ENCODE measurements at places on chromosomes 6 and 20.

GRCh38 chr6:13635948-13636658 is 21.0 kb downstream of the NOL7 start:
- DNase-seq = no peak

DNA sequence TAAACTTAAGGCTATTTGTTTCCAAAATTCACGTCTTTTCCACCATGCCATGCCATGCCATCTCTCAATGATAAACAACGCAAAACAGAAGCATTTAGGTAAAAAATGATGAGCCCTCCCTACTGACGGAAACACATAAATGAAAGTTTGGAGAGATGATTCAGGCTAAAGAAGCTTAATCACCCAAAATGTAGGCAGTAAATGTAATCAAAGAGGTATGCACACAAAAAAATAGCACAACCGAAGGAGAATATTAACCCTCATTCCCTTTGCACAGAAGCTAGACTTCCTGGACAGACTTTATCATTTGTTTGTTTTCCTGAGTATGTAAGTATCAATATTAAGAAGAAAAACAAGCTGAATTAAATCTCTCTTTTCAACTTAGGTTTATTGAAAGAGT is 28.8 kb downstream of the DCDC2 start:
- DNase-seq = no peak

DNA sequence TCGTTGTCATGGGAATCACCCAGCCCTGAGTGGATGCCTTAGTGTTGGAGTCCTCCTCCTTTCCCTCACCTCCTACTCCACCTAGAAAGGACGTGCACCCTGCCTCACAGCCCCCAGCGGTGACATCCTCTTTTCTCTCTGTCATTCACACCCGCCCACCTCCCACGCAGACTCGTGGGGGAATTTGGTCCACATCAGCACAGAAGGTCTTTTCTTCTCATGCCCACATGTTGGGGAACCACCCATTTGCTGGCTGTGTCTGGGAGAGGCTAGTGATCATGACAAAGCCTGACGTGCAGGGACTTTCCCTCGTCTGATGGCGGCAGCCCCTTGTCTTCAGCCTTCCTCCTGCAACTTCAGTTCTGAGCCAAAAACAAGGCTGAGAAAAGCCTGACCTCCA is 96.0 kb upstream of the CNKSR3 start:
- DNase-seq = no peak

- no peak for DNase-seq
Measured at GRCh38 chr6:124999105-124999764, 37.0 kb downstream of the RNF217 start.

- no peak for DNase-seq
Measured at GRCh38 chr6:8157839-8158238, 55.5 kb upstream of the EEF1E1 start.

DNA sequence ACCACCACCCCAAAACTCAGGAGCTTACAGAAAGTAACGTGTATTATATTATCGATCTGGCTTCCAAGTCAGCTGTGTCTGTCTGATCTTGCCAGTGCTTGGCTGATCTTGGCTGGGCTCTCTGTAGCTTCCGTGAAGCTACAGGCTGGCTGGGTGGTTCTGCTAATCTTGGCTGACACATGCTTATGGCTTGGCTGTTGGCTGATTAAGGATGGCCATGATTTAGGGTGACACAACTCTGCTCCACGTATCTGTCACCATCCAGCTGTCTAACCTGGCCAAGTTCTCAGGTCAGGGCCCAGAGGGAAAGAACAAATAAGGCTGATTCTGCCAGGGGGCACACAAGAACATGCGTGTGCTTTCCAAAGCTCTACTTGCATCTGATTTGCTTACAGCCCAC is 64.7 kb upstream of the PRL start:
- no peak for DNase-seq

- DNase-seq = no peak
Measured at GRCh38 chr6:14619419-14619781, 501.8 kb downstream of the CD83 start.

DNA sequence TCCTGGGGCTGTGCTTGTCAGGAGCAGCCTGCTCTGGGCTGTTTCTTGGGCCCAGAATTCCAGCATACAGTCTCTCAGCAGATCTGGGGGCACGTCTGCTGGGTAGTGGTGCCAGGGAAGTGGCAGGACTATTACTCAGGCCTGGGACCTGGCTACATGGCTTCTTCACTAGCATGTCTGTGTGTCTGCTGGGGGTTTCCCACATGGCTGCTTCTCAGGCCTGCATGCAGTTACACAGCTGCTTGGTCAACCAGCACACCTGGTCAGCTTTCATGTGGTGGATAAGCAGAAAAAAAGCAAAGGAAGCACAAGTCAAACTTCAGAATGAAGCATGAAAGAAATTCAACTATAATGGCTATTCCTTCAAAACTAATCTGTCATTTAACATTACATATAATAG is 316.2 kb upstream of the NOX3 start:
- DNase-seq = no peak

DNA sequence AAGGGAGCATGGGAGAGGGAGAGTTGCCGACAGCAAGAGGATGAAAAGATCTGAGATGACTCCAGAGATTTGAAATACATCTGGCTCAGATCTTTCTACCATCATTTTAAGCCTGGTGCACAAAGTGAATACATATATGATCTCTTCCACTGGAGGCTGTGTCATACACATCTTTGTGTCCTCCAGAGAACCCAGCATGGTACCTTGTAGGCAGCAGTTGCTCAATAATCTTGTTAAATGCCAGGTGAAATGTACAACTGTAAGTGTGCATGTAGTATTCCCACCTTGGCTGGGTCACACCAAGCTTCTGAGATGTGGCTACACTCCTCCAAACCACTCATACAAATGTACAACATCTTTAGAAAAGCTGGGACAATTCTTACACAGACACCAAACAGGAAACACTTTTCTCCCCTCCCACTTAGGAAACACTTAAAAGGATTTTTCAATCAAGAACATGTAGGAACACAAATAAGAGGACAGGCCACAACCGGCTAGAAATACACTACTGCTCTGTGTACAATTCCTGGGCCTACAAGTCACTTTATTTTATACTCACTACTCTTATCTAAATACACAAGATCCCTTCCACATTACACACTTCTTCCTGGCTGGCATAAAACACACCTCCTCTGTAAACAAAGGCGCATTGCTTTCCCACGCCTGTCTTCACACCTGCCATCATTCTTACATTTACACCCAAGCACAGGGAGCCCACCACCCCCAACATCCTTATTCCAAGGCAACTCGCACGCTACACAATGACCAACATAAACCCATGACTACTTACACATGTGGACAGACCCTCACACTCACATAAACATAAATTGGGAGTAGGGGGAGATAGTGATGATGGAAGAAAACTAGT is 3.8 kb upstream of the IER3 start:
- no peak for DNase-seq

GRCh38 chr6:167119670-167120582 is 3.0 kb upstream of the CCR6 start:
- no peak for DNase-seq

GRCh38 chr20:8777911-8778310 is 291.0 kb upstream of the PLCB4 start:
- DNase-seq = no peak

GRCh38 chr6:137089305-137089704 is 44.5 kb upstream of the IL20RA start:
- DNase-seq = no peak

- DNase-seq = no peak
Measured at GRCh38 chr20:44288252-44288651, 22.8 kb downstream of the FITM2 start.

DNA sequence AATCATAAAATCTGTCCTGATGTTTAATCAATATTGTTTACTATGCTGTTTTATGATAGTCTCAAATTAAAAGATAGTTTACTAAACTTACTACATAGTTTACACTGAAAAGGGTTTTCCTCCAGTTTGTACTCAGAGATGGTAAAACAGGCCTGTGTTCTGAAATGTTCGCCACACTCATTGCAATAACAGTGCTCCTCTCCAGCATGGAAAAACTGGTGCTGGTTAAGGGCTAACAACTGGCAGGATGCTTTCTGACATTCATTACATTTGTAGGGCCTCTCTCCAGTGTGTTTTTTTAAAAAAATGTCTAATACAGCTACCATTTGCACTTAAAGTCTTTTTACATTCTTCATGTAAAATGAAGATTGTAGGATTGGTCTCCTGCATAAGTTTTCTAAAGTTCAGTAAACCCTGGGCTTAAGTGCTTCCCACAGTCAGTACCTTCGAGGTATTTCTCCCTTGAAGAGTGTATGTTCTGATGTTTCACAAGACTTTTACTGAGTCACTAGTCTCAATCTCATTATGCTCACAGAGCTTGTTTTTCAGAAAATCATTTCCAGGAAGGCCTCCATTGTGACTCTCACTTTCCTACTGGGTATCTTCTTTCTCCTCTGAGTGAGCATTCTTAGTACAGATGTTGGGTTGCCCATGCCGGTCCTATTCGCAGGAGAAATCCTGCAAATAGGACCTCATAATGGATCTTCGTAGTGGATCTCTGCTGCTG is 8.7 kb upstream of the ZSCAN12 start:
- DNase-seq = no peak

DNA sequence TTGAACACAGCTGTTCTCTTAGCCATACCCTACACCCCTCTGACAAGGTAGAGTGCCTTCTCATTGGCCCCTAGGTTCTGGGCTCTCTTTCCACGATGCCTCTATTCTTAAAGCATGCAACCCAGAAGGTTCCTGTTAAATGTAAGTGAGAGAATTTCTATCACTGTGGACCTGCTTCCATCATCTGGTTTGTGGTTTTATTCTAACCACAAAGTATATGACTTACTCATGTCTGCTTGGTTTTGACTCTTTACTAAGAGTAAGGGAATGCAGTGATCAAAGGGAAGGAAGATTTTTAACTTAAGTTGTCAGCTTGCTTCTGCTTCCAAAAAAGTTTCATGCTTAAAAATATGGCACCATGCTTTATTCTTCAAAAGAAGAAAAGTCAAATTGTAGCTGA is 80.2 kb downstream of the ANKEF1 start:
- no peak for DNase-seq

DNA sequence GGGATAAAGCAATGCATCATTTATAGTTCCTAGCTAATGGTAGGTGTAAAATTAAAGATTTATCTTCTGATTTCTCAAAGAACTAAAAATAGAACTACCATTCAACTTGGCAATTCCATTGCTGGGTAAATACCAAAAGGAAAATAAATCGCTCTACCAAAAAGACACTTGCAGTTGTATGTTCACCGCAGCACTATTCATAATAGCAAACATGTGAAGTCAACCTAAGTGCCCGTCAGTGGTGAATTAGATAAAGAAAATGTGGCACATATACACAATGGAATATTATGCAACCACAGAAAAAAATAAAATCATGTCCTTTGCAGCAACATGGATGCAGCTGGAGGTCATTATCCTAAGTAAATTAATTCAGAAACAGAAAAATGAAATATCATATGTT is 279.8 kb upstream of the PRND start:
- DNase-seq = no peak

- DNase-seq = no peak
Measured at GRCh38 chr6:44074813-44075646, 52.2 kb downstream of the MRPL14 start.

- no peak for DNase-seq
Measured at GRCh38 chr20:12528104-12528503, 480.7 kb upstream of the SPTLC3 start.

- no peak for DNase-seq
Measured at GRCh38 chr6:165098165-165098564, 211.2 kb downstream of the C6orf118 start.

DNA sequence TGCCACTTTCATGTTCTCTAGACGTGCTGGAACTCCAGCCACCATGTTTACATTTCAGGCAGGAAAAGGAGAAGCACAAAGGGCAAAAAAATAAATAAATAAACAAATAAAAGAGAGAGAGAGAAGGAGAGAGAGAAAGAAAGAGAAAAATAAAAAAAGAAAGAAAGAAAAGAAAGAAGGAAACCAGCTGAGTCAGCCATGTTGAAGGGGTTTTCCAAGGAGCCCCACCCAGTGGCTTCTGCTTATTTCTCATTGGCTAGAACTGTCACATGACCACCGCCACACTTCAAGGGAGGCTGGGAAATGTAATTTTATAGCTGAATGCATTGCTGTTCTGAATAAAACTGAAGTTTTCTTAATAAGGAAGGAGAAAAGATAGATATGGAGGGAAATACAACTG is 71.1 kb downstream of the BFSP1 start:
- no peak for DNase-seq

DNA sequence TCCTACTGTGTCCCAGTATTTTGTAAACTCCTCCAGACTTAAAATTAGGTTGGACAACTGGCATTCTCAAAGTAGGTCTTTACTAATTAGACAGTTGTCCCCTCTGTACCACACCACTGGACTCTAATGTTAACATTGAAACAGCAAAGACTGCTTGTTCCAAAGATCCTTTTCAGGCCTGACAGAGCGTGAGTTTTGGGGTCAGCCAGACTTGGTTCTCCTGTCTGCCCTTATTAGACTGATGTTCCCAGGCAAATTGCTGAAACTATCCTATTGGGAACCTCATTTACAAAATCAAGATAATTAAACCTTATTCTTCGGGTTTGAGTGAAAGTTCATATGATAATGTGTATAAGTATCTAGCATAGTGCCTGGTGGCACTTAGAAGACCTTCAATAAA is 3.7 kb upstream of the BICRAL start:
- no peak for DNase-seq

- DNase-seq = peak; percentile 24
Measured at GRCh38 chr6:13624871-13625288, 9.7 kb downstream of the NOL7 start.

- peak; percentile 96 for DNase-seq
Measured at GRCh38 chr6:7505189-7505699, 36.2 kb upstream of the DSP start.

DNA sequence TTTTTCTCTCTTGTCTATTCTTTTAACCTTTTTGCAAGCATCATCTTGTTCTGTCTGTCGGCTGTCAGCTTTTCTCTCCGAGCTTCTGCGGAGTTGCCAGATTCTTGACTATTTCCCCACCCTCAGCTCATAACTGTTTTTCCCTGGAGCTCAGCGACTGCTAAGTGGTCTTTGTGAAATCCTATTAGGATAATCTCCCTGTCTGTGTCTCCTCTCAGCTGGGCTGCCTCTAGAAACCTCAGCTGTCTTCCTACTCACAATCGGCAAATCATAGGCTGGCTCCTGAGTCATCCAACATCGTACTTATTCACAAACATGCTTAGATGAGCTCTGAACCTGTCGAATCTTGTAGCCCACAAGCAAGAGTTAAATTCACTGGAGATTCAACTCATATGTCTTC is 332.3 kb downstream of the PTPRT start:
- no peak for DNase-seq

GRCh38 chr6:110944681-110945151 is 13.8 kb upstream of the GTF3C6 start:
- peak; percentile 89 for DNase-seq

All from RWPE1 (cell line).